CD8-positive, alpha-beta memory T cell (primary cell): ENCODE measurements at places on chromosomes 5 and 9. TPM values are rescaled to one million over a fixed set of nuclear protein-coding genes. Genes with fewer than 3 reads are reported as not detected.

The C6 gene
- polyA plus RNA-seq: not detected

DNA sequence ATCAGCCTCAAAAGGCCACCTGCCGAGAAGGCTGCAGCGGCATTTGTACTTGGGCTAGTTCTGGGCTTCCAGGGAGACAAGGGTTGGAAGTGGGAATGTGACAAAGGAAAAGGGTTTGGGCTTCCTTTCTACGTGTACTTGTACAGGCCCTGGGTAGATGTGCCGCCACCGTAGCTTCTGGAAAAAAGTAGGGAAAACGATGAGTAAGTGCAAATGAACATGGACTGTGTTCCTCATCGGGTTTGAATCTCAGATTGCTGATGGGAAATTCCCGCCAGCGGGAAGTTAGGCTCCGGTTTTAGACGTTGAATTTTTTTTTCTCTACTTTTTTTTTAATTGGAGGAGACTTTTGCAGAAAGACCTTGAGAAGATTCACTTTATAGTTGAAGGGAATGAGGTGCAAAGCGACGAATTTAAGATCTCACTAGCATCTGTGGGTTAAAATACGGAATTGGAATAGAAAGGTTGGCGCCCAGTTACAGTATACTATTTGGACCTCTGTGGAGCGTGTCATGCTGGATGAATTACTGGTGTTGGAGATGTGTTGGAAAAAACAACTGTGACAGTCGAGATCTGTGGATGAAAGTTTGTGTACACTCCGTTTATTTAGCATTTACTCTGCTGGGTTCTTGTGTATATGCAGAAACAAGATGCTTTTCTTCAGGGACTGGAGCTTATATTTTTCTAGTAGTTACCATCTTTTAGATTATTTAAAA is 1.2 kb downstream of the G3BP1 start:
- H3K36me3 ChIP-seq: no peaks in the 10 kb centered on the region
- peaks cover 57% of the 10 kb centered on the region for H3K4me1 ChIP-seq
- DNase-seq: no peak

GRCh38 chr9:38329968-38330367 is 62.5 kb upstream of the ALDH1B1 start:
- H3K4me1 ChIP-seq: no peaks in the 10 kb centered on the region
- no peak overlapping the region for H3K4me3 ChIP-seq
- DNase-seq: no peak
- no peak overlapping the region for H3K27ac ChIP-seq

DNA sequence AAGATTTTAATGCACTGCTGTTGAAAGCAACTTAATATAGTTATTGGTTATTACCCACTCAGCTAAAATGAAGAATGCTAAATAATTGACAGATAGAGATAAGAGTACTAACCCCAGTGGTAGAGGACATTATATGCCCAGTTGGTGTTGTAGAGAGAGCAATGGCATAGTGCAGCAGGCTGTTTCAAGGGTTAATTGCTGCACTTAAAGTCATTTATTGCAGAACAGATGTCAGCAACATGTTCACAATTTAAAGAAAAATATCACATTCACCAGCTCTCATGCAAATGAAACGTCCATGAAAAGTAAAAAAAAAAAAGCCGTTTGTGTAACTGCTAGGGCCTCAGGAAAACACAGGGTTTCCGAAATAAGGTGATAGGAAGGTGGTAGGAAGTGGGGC is 254.6 kb downstream of the MTRR start:
- no peaks in the 10 kb centered on the region for H3K4me1 ChIP-seq
- no peak overlapping the region for H3K4me3 ChIP-seq
- no peaks in the 10 kb centered on the region for H3K27me3 ChIP-seq
- no peaks in the 10 kb centered on the region for H3K36me3 ChIP-seq
